Natural killer cell (primary cell): ENCODE measurements at places on chromosomes 7 and 10. TPM values are rescaled to one million over a fixed set of nuclear protein-coding genes. Genes with fewer than 3 reads are reported as not detected.

AGBL3 gene
- total RNA-seq = 1.4 TPM

PNLIPRP3 gene
- not detected for total RNA-seq

GNGT1 gene
- not detected for total RNA-seq

DNA sequence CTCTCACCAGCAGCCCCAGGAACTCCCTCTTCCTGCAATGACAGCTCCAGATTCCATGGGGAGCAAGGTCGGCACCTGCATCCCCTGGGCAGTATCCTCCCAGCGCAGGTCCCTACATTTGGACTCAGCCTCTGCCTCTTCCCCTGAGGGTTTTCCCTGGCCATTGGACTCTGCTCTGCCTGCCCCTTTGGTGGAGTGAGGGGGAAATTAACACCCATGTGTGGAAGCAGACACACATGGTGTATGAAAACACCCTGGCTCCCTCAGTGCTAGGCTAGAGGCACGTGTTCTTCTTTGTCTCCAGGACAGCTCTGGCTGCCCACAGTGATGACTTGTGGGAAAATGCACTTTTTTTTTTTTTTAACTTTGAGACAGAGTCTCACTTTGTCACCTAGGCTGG lies 8.4 kb downstream of the PRF1 start:
- H3K4me1 ChIP-seq = peaks cover 81% of the 10 kb centered on the region
- H3K27ac ChIP-seq = peak overlapping the region; percentile 26
- peak; percentile 23 for DNase-seq
- no peak overlapping the region for H3K4me3 ChIP-seq

- H3K4me1 ChIP-seq = peaks cover 11% of the 10 kb centered on the region
- no peaks in the 10 kb centered on the region for H3K36me3 ChIP-seq
- H3K4me3 ChIP-seq = no peak overlapping the region
- H3K27ac ChIP-seq = no peak overlapping the region
- no peaks in the 10 kb centered on the region for H3K27me3 ChIP-seq
These were observed 75.0 kb downstream of the C10orf105 start for GRCh38 chr10:71644307-71645180.

DNA sequence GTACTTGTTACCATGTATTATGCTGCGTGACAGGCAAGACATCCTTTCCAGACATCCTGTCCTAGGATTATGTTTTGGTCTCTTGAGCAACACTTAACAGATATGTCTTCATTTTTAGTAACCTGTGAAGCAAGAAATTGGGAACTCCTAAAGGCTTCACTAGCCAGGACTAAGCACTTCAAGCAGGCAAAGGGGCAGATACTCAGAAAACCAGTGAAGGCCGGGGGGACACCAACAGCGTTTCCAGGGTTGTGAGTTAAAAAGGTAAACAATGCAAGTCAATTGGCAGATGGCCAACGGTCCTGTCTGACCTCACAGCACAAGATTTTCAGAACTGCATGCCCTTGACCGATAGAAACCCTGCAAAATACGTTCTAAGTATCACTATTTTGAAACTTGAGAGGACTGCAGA lies 77.6 kb upstream of the SFMBT2 start:
- H3K4me1 ChIP-seq = peaks cover 42% of the 10 kb centered on the region
- H3K27ac ChIP-seq = no peak overlapping the region
- H3K27me3 ChIP-seq = no peaks in the 10 kb centered on the region
- H3K36me3 ChIP-seq = no peaks in the 10 kb centered on the region

GRCh38 chr7:155560982-155561686 lies 14.8 kb upstream of the CNPY1 start:
- no peak overlapping the region for H3K27ac ChIP-seq
- DNase-seq = no peak
- no peaks in the 10 kb centered on the region for H3K36me3 ChIP-seq
- no peaks in the 10 kb centered on the region for H3K4me1 ChIP-seq
- no peak overlapping the region for H3K4me3 ChIP-seq

- DNase-seq = no peak
- no peaks in the 10 kb centered on the region for H3K27me3 ChIP-seq
- H3K4me3 ChIP-seq = no peak overlapping the region
- peak overlapping the region; percentile 76 for H3K27ac ChIP-seq
- H3K4me1 ChIP-seq = peaks cover 35% of the 10 kb centered on the region
These were observed 90.8 kb downstream of the CREM start for GRCh38 chr10:35217455-35217854.

- DNase-seq = no peak
- H3K27ac ChIP-seq = no peak overlapping the region
These were observed 65.4 kb upstream of the DNAJB6 start for GRCh38 chr7:157271315-157271990.

GRCh38 chr10:59903871-59904270 lies 2.5 kb downstream of the CCDC6 start:
- H3K36me3 ChIP-seq = no peaks in the 10 kb centered on the region
- H3K27ac ChIP-seq = no peak overlapping the region
- H3K4me3 ChIP-seq = no peak overlapping the region

GRCh38 chr7:157138101-157138423 lies 664 bp upstream of the UBE3C start:
- peak overlapping the region; percentile 87 for H3K27ac ChIP-seq
- H3K4me3 ChIP-seq = peak overlapping the region; percentile 57
- peaks cover 3% of the 10 kb centered on the region for H3K36me3 ChIP-seq
- H3K4me1 ChIP-seq = peaks cover 27% of the 10 kb centered on the region
- no peak for DNase-seq
